ENCODE measurements at places on chromosomes 4 and X.
A peak's percentile ranks its signal among the peaks of the same experiment; 100 is the strongest.

DNA sequence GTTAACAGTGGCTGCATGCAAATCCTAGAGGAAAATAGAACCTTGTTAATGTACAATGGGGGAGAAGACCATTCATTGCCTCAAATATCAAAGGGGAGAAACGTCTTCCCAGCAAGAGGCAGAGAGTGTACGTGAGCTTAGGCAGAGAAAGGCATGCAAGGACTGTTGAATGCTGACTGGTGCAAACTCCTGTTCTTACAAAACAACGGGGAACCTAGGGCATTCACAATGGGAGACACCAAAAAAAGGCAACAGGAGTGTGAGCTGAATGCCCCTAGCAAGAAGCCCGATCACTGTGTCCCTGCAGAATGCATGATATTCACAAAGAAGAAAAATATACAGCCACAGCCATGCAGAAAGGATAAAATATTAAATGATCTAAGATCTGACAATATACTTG, 184.9 kb downstream of the NSUN7 start:
- DNase-seq: no peak

DNA sequence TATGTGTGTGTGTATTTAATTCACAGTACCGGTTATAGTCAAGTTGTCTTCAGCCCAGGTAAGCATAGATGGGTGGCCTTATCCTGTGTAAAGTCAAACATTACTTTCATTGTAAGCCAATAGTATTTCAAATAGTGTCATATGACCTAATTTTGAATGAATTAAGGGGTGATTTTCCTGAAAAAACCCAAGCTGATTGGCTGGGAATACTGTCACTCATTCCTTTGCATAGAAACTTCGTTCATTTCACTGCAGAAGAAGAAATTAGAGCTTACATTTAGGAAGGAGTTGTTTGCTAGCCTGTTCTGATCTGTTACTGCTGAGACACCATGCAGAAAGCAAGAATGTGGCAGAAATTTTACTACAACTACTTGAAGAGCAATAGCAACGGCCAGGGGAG, 45.4 kb downstream of the SMARCAD1 start:
- no peak for DNase-seq

- DNase-seq: no peak
These were observed 33.5 kb upstream of the SH3KBP1 start for GRCh38 chrX:19920945-19921344.

- DNase-seq: no peak
These were observed 37.3 kb downstream of the APBB2 start for GRCh38 chr4:41177016-41177415.

- DNase-seq: no peak
These were observed 28.9 kb upstream of the NDUFC1 start for GRCh38 chr4:139331185-139331584.

- no peak for DNase-seq
These were observed 2.9 kb downstream of the TMSB4X start for GRCh38 chrX:12977761-12978204.

DNA sequence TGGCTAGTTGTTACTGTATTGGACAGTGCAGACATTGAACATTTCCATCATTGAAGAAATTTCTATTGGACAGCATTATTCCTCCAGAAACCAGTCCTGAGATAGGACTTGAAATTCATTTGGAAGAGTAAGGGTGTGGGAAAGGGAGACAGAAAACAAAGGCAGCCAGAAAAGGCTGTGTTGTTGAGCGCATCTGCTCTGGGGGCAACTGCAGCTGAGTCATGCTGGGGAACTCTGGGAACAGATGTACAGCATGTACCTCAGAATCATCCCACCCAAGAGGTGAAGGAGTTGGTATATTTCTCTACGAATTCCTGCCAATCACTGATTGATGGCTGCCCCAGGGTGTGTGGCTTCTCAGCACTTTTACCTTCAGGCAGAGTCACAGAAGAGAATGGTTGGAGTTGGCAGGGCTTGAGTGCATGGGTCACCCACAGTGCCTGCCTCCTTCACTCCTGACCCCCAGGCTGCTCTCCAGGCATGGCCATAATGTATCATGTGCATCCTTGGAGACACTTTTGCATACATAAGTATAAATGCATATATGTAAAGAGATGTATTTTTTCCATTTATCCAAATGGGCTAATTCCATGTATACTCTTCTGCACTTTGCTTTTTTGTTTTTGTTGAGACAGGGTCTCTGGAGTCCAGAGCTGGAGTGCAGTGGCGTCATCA, 39.4 kb downstream of the GEMIN8 start:
- no peak for DNase-seq

- no peak for DNase-seq
These were observed 69.5 kb downstream of the APBB2 start for GRCh38 chr4:41144812-41145211.

DNA sequence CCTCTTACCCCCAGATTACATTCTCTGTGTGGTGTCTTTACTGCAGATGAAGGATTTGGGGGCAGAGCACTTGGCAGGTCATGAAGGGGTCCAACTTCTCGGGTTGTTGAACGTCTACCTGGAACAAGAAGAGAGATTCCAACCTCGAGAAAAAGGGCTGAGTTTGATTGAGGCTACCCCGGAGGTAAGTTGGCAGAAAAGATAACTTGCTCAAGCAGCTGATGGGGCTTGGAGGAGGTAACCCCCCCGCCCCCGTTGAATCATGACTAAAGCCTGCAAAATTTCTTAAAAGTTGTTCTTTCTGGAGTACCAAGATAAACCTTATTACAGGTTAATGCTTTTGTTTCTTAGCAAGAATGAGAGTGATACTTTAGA, 1.5 kb downstream of the CCNG2 start:
- peak; percentile 36 for DNase-seq

DNA sequence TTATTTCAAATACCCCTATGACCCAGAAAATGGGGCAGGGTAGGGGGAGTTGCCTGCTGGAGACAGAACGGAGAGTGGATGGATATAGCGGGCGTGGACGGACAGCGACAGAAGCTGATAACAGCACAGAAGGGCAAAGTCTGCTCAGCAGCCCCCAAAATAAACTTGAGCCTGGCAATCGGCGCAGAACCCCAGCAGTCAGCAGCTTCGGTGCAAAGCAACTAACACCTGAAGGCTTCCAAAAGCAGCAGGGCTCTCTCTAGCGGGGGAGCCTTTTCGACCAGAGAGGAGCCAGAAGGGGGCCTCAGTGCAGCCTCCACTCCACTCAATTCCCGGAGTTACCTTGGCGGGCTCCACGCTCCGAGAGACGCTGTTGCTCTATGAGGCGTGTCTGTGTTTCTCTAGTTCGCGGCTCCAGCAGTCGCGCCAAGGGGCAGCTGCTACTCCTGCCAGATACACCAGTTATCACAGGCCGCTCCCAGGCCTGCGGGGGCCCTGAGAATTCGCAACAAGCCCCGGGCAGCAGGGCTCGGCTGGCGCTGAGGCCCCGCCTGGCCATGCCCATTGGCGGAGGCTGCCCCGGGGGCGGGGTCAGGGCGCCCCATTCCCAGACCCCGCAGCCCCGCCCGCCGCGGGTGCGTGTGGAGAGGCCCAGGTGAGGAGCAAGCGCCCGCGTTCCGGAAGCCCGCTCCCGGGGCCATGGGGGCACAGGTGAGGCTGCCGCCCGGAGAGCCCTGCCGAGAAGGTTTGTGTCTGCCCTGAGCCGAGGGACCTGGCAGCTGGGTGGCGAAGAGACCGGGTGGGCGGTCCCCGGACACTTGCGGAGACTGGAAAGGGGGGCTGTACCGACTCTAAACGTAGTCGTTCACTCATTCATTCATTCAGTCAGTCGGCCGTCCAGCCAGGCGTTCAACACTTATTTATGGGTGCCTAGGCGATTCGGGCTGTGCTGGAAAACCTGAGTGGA, at the start of the genes CNGA1 and NIPAL1:
Gene CNGA1, minus strand, starts transcription at position 541 of the 967 bp plus-strand sequence. CDS start 63,992 bp downstream, outside the sequence.
Gene NIPAL1, plus strand, starts transcription at position 632 of the 967 bp plus-strand sequence. Its CDS starts 68 bp downstream, at position 700.
- peak; percentile 58 for DNase-seq

DNA sequence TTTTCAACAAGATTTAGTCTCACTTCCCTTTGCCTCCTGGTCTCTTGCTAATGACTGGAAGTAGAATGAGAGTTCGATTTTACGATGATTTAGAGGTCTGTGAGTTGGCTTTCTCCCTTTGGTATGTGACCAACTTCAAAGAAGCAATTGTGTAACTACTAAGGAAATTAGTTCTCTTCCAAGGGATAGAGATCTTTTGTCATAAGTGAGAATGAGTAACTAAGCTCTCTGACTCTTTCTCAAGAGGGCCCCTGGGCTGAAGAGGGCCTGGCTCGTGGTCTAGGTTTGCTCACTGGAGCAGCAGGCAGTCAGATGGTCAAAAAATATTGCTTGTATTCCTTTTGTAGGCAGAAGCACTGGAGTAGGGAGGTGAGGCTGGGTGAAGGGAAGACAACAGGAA, 176.3 kb downstream of the ENOX2 start:
- DNase-seq: no peak

GRCh38 chrX:53374923-53375322, 47.5 kb downstream of the SMC1A start:
- no peak for DNase-seq

- DNase-seq: no peak
These were observed 3.1 kb upstream of the PCDH10 start for GRCh38 chr4:133145758-133146573.

DNA sequence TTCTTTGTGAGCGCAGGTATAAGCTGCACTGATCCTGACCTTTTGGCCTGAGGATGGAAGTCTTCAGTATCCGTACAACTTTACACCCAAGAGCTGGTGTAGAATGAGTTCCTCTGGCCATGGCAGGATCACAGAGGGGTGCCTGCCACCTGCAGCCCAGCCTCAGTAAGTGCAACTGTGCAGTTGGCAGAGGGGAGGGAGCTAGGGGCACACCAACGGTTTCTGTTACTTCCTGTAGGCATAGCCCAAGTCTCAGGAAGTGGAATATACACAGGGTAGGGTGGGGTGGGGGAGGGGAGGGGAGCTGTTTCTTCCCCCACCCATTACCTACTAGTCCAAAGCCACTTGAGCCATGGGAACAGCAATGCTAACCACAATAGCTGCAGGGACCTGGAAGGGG, 85.4 kb upstream of the GBA3 start:
- DNase-seq: peak; percentile 67

DNA sequence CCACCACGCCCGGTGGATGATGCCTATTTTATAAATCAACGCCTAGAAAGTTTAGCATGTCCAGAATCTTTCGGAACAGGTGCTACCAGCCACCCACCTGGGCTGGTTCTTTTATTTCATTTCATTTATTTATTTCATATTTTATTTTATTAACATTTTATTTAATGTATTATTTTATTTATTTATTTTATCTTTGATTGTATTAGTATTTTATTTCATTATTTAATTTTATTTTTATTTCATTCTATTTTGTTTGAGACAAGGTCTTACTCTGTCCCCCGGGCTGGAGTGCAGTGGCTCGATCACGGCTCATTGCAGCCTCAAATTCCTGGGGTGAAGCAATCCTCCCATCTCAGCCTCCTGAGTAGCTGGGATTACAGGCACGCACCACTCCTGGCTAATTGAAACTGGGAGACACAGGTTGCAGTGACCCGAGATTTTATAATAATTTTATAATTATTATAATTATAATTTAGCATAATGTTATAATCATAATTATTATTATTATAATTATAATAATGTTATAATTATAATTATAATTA, 187.2 kb downstream of the SHOX start:
- DNase-seq: no peak

- DNase-seq: no peak
These were observed 38.2 kb downstream of the HPGDS start for GRCh38 chr4:94304365-94304971.

DNA sequence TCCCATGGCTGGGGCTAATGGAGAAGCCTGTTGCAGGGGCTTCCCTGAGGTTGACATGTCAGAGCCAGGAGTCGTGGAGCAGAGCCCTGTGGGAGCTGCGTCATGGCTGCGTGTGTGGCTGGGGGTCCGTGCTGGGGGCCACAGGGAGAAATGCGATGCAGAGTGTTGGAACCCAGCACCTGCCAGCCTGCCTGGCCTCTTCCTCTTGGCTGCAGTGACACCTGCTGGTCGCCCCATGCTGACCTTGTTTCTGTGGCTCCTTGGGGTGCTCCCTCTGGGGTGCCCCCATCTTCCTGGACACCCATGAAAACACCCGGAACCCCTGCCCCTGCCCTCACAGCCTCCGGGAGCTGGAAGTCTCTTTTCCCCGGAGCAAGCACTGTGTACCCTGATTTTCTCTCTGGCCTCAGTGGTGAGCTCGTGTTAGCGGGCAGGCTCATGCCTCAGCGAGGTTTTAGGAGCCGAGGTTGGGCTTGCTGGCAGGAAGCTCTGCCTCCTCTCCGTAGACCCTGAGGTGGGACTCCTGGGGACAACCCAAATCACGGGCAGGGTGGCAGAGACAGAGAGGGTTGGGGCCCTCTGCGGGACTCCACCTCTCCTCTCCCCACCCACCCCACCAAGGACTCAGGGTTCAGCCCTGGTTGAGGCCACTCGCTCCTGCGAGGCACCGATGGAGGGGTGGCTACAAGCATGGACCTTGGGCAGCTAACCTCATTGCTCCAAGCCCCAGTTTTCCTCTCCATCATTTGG, 103.7 kb downstream of the SORCS2 start:
- DNase-seq: no peak

DNA sequence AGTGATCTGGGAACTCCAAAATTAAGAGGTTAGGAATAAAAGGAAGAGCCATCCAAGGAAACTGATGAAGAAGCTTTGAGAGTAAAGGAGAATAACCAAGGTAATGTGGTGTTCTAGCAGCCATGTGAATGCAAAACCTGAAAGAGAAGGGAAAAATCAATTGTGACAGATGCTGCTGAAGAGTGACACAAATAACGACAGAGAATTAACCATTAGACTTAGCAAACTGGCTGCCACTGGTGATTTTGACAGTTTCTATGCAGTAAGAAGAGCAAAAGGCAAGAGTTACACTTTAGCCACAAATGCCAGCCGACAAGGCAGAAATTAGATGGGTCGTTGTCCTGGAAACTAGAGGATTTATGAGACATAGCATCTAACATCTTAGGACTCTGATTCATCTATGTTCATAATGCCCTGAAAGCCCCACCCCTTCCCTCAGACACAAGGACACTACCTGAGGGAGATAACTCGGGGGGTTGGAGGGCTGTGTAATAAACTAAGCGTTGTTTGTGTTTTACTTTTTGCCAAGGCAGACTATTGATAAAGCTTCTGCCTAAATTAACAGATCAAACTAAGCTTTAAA, 13.0 kb upstream of the TMEM144 start:
- no peak for DNase-seq

- DNase-seq: no peak
These were observed 587.7 kb downstream of the GLUD2 start for GRCh38 chrX:121635141-121635540.

- no peak for DNase-seq
These were observed 130.7 kb downstream of the ADAM29 start for GRCh38 chr4:175048906-175049305.

DNA sequence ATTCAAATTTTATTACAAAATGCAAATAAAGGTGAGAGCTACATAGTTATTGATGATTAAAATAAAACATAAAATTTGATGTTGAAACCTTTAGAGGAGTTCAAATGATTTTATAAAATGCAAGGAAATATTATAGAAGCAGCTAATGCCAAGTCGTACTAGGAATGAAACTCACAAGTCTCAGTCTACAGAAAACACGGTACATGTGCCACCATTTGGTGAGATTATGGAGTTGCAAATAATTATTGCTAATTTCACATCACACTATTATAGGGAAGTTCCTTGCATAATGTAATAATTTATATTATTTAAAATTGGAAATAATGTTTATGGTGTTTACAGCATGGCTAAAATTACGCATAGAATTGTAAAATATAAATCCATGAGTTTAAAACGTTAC, 1601.7 kb upstream of the TENM3 start:
- no peak for DNase-seq
